ENCODE measurements at places on chromosomes 2 and 18. TPM values are rescaled to one million over a fixed set of nuclear protein-coding genes. Genes with fewer than 3 reads are reported as not detected.
A peak's percentile ranks its signal among the peaks of the same experiment; 100 is the strongest.

IL18RAP gene
- 0.30 TPM for total RNA-seq

NDC80 gene
- 1.5 TPM for total RNA-seq

ANO7 gene
- 0.59 TPM for total RNA-seq

CRYGC gene
- total RNA-seq: not detected

CAPN14 gene
- total RNA-seq: not detected

OSBPL6 gene
- 0.66 TPM for total RNA-seq

IL36G gene
- total RNA-seq: not detected

EGR4 gene
- not detected for total RNA-seq

IL1RL1 gene
- total RNA-seq: 7.6 TPM

HNMT gene
- total RNA-seq: 41.2 TPM

LHCGR gene
- 3.6 TPM for total RNA-seq

PDE11A gene
- total RNA-seq: not detected

DYNAP gene
- total RNA-seq: not detected

SOX11 gene
- not detected for total RNA-seq

DNA sequence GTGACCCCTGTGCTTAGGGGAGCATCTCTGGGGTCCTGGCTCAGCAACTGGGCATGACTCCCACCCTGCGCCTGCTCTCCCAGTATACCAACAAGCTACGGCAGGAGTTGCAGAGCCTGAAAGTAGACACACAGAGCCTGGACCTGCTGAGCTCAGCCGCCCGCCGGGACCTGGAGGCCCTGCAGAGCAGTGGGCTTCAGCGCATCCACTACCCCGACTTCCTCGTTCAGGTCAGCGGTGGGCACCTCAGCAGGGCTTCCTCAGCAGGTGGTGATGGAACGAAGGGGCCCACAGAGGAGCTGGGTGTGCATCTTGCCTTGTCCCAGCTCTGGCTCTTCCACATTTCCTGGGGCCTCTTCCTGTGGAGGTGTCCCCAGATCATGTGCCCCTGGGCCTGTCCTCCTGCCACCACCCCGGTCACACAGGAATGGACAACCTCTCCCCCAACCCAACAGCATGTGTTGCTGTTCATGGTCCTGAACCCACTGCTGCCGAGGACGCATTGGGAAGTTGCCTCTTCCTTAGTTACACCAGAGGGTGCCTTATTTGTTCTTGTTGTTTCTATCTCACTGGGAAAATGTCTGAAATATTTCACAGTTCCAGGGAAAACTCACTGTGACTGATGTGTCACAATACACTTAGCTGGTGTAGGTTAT is 10.8 kb downstream of the PROM2 start:
- no peak for DNase-seq

- DNase-seq: no peak
These were observed 145.0 kb downstream of the TTC27 start for GRCh38 chr2:32772638-32773447.

GRCh38 chr2:230781130-230781797 is 68.6 kb downstream of the CAB39 start:
- no peak for DNase-seq

- DNase-seq: no peak
These were observed 160.6 kb upstream of the CDH20 start for GRCh38 chr18:61172624-61173023.

GRCh38 chr18:10659000-10659399 is 133.2 kb downstream of the NAPG start:
- no peak for DNase-seq

- peak; percentile 14 for DNase-seq
These were observed 2.1 kb downstream of the FZD5 start for GRCh38 chr2:207767461-207768167.

DNA sequence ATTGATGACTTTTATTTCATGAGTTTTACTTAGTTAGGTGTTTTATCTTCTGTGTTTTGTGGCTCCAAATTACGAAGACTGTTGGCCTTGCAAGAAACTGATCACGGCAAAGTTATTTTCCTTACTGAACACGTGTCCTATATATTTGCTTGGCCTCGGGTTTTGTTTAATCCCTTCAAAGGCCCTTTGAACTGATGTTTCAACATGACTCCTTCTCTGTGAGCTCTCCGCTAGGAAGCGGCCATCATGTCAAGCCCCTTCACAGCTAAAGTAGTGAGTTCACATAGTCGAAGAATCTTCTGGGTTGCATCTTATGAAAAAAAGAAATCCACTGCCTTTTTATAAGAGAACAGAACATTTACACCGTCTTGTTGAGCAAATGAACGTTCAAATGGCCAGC is 159.3 kb downstream of the GBX2 start:
- DNase-seq: no peak

DNA sequence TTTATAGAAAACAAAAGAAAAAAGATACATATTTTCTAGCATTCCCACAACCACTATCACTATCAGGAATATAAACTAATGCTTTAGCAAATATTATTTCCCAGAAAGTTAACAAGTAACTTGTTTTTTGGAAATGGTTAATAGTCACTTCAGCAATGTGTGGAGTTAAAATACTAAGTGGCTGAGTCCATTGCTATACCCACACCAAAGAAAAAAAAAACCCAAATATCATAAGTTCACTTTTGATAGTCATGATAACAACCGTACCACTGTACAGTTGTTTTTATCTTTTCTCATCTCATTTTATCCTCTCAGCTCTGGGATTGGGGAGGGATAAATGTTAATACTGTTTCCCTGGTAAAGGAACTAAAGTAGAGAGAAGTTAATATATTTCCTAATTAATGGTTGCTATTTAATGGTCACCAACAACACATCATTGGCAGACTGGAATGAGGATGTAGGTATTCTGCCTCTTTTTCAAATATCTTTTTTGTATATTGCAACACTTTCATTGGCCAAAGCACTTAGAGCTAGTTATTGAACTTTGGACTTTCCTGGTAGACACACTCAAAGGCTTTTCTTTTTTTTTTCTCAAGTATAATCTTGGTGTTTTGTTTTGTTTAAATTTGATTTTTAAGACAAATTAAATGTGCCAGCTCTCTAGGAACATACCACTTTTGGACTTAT is 18.4 kb upstream of the KANSL1L start:
- DNase-seq: no peak

DNA sequence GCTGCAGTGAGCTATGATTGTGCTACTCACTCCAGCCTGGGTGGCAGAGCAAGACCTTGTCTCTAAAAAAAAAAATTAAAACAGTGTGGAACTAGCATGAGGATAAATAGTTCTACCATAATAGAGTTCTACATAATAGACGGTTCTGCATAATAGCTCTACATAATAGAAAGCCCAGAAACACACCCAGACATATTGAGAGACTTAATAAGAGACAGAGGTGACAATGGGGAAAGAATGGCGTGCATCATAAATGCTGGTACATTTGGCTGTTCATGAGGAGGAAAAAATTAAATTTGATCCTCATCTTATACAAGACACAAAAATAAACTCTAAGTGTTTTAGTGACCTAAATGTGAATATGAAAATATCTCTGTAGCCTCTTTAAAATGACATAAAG is 58.5 kb downstream of the PTRHD1 start:
- DNase-seq: no peak

- DNase-seq: peak; percentile 37
These were observed 8.5 kb upstream of the DAW1 start for GRCh38 chr2:227862741-227863588.

DNA sequence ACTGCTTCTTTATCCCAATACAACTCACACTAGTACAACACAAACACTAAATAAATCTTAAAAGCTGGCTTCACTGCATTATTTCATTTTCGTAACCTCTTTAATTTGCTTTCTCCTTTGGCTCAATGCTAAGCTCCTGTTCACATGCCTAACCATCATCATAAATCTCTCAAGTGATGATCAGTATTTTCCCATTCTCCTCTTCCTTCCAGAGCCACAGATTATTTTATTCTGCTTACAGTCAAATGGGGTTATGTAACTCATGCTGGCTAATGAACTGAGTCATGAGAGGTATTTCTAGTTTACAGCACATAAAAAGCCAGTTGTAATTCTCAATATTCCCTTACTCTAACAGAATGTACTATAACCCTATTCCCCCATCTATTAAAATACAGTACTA is 350.4 kb upstream of the ZC3H15 start:
- DNase-seq: no peak

- DNase-seq: no peak
These were observed 56.9 kb downstream of the WDR75 start for GRCh38 chr2:189498205-189498604.

GRCh38 chr18:54794823-54795222 is 33.5 kb upstream of the RAB27B start:
- no peak for DNase-seq

GRCh38 chr18:37482002-37482401 is 83.6 kb downstream of the CELF4 start:
- DNase-seq: no peak

GRCh38 chr2:23571085-23571484 is 186.1 kb downstream of the KLHL29 start:
- DNase-seq: no peak

- no peak for DNase-seq
These were observed 49.2 kb downstream of the BCL2L11 start for GRCh38 chr2:111169924-111170323.

DNA sequence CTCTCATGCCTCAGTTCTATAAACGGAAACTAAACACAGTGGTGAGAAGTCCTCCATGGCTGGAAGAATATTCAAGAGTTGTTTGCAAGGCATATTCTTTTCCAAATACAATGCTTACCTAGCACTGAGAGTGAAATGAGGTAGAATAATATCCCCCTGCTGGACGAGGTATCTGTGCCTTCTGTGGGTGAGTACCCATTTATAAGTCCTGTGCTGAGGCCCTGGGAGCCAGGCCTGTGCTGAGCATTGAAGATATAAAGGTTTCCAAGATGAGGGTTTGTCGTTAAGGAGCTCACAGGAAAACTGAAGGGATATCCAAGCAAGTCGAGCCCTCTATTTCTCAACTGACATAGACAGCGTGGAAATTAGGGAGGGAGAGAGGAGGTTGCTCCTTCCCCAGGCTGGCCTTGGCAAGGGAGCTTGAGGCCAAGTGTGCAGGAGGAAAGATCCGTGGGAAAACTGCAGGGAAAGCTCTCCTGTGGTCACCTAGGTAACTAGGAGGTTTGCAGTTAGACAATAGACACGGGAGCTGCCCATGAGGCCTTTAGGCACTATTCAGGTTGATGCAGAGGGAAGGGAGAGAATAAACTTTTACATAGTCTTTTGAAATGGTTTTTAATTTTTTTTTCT is 17.6 kb downstream of the PTPRM start:
- no peak for DNase-seq

DNA sequence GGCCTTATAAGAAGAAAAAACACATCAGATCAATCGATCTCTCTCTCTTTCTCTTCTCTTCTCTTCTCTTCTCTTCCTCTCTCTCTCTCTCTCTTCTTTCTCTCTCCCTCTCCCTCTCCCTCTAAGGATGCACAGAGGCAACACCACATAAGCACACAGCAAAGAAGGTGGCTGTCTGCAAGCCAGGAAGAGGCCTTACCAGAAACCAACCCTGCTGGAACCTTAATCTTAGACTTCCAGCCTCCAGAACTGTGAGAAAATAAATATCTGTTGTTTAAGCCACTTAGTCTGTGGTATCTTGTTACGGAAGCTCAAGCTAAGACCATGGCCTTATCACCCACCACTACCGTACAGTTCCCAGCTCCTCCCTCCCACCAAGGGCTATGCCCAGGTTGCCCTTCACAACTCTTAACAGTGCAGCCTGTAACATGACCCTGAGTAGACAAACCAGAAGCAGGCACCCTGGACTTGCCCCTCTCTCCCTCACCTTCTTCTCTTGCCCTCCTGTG is 25.2 kb upstream of the TMEM237 start:
- DNase-seq: no peak

DNA sequence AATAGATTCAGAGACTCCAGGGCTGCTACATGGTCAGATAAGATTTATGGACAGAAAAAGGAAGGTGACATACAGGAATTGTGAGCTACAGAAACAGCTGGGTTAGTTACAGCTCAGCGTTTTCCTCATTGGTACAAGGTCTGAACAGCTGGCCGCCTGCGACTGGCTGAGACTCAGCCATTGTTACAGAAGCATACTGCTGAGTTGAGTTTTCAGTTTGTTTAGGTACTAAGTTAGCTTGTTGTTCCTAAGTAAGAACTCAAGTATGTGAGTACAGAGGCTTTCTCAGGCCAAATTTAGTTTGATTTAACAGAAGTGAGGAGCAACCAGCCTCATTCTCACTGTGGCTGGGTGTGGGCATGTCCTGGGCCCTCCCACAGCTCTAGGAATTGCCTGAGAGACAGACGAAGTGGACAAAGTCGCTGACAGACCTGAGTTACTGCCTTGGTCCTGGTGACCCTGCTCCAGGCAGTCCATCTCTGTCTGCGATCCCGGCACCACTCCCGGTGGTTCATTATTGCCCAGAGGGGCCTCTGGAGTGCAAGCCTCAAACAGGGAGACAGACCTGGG is 27.8 kb upstream of the RHOB start:
- DNase-seq: no peak

- DNase-seq: no peak
These were observed 107.9 kb downstream of the B3GNT2 start for GRCh38 chr2:62303788-62304187.

DNA sequence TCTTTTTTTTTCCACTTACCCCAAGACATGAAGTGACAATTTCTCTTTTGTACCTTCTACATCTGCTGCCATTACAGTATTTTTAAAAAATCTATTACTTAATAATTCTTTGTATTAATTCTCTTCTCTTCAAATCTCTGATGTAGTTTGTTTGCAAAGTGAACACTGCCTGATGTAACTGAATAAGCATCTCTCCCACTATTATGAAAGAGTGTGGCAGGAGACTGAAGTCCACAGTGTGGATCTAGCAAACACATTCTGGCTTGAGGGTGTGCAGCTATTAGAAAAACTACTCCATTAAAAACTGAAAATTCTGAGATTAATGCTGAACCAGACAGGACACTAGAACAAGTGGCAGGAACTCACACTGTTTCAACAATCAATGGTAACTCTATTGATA is 5.0 kb upstream of the SERPINB8 start:
- no peak for DNase-seq

GRCh38 chr2:152558158-152558984 is 158.9 kb downstream of the PRPF40A start:
- DNase-seq: no peak

DNA sequence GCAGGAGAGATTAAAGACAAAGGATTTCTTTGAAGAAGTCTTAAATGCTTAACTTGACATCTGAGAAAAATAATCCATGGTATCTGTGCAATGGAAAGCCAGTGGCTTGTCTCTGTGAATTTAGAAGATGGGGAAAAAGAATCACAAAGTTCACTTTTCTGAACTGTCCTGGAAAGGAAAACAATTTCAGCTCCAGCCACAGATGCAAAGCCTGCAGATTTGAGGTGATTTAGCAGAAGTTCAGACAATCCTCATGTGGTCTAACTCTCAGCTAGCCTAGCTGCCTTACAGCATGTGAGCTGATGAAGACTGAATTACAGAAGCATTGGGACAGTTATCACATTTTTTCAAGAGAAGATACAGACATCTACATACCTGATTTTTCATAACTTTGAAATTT is 126.7 kb upstream of the ITGB6 start:
- no peak for DNase-seq

- peak; percentile 50 for DNase-seq
These were observed at the start of gene BAZ2B for GRCh38 chr2:159616286-159616701. BAZ2B (minus strand) TSS chr2:159616548; CDS start chr2:159478719, 137,829 bp downstream.

- no peak for DNase-seq
These were observed 88.5 kb downstream of the TGIF1 start for GRCh38 chr18:3538456-3538855.

GRCh38 chr2:42060028-42060427 is 12.2 kb downstream of the PKDCC start:
- no peak for DNase-seq
